ENCODE measurements at places on chromosomes 2 and 18.

DNA sequence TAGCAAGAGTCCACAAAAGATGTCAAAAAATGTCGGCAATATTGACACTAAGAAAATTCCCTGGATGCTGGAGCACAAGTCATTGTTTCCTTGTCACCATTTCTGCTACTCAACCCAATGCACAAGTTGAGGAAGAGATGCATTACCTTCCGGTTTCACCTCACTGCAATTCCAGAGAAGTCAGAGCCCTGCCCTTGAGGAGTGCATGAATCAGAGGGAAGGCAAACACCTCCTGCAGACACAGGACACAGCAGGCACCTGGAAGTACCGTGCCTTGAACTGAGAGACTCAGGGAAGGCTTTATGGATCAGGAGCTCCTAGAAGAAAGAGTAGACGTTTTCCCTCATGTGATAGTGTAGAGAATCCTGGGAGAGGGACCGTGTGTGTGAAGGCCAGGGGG, 62.7 kb upstream of the ARL4C start:
- DNase-seq: no peak

DNA sequence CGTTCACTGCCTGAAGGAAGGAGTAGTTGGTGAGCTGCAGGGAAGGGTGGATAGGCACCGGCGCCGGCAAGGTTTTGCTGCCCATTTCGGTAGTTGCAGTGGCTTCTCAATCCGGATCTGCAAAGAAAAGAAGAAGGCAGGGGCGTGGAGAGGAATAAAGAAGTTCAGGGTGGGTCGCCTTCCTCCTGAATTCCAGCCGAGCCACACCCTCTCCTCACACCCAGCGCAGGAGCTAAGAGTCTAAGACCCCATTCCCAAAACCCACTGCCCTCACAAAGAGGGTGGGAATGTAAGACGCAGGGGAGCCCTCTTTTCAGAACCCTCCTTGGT, 4.7 kb downstream of the OSR1 start:
- no peak for DNase-seq

DNA sequence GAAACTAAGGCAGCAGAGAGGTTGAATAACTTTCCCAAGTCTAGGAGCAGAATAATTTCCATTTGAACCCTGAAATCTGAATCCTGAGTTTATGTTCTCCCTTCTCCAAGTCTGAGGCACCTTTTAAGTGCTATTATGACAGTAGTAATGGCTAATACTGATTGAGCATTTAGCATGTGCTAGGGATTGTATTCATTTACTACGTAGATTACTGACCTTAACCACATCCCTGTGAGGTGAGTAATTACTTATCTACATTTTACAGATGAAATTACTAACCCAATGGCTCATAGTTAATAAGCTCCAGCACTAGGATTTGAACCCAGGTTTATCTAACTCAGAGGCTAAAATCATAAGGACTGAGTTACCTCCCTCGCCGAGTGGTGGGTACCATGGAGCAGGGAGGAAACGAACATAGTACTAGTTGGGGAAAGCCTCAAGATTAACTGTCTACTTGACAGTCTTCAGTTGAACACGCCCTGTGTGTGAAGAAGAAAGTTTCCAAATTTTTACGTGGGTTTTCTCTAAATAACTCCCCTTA, 93.0 kb downstream of the MAPRE2 start:
- DNase-seq: no peak

- peak; percentile 54 for DNase-seq
Measured at GRCh38 chr18:72107647-72108383, 436.3 kb downstream of the CBLN2 start.

DNA sequence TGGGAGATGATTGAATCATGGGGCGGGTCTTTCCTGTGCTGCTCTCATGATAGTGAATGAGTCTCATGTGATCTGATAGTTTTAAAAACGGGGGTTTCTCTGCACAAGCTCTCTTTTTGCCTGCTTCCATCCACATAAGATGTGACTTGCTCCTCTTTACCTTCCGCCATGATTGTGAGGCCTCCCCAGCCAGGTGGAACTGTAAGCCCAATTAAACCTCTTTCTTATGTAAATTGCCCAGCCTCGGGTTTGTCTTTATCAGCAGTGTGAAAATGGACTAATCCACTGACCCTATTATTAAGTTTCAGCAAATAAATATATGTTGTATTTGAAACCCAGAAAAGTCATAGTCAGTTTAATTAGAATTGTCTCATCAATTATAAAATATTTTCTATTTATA, 22.0 kb downstream of the IRS1 start:
- no peak for DNase-seq

- no peak for DNase-seq
Measured at GRCh38 chr2:238264072-238264460, 24.2 kb upstream of the HES6 start.

DNA sequence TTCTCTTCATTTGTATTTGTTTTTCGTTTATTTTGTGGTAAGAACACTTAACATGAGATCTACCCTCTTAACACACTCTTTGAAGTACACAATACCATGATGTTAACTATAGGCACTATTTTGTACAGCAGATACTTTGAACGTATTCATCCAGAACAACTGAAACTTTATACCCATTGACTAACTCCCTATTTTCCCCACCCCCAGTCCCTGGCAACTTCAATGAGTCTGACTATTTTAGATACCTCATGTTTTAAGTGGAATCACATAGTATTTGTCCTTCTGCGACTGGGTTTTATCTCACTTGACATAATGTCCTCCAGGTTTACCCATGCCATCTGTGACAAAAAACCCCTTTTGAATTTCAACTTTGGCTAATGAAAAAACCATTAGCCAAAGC, 356.3 kb upstream of the CDH20 start:
- no peak for DNase-seq

DNA sequence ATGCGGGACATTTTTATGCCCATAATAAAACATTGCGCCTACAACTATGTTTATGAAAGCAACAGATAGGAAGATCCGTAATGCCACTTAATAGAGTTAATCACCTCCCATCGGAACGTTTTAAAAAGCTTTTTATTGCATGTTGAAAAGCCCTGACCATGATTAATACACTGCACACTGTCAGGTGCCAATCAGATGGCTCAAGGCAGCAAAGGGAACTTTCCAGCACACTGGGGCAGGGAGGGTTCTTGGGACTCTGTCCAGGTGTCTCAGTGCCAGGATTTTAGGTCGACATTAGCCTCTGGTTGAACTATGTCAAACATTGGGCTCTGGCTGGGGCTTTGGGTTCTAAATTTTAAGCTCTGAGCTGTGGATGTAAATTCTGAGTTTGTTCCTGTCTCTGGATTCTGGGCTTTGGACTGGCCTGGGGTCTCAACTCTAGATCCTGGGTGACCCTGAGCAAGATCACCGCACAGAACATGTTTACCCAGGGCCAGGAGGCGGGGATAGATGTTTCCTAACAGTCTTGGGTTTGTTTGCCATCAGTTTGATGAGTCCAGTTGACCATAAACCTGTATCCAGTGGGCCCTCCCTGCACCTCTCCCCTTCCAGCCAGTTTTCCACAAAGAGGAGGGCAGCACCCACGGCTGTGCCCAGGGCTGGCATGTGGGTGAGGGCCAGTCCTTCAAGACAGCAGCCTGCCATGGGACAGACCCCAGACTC, 262.7 kb downstream of the ATAD2B start:
- DNase-seq: no peak

DNA sequence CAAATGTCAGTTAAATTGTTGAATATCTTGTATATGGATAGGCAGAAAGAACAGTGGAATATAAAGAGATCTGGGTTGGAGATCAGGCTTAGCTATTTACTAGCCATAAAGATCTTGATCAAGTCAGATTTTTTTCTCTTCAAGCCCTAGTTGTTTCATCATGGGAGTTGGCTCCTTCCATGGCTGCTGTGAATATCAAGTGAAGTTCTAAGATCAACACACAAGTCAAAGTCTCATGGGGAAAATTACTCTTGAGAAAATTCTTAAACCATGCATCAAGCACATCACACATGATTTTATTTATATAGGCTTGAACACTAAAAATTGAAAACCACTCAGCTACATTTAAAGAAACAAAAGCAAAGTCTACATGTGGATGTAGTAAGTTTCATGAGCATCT, 79.8 kb downstream of the C1D start:
- no peak for DNase-seq

- no peak for DNase-seq
Measured at GRCh38 chr2:135454608-135455007, 76.4 kb downstream of the ZRANB3 start.

- peak; percentile 50 for DNase-seq
Measured at GRCh38 chr2:231308631-231309428, 86.7 kb upstream of the B3GNT7 start.

GRCh38 chr2:126715111-126715510, 59.2 kb downstream of the GYPC start:
- DNase-seq: no peak

DNA sequence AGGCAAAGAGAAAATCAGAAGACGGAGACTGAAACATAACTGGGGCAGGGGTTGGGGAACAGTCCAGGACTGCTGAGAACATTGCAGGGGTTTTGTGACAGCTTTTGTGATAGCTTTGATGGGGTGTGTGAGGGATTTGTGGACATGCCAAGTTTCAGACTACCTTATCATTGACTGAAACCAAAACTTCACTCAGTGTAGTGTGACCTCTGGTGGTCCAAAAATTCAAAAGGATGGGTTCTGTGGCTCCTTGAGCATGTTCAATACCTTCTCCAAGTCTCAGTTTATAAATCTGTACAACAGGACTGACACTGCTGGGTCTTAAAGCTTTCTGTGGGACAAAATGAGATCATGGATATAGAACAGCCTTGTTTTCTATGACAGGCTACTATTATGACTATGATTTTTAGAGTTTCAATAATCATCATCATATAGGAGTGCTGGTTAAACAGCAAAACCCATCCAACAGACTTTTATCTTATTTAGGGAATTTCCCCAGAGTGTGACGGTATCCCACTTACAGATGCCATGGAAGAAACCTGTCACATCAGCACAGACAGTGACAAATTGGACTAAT, 259.2 kb upstream of the SLC14A2 start:
- no peak for DNase-seq

- DNase-seq: peak; percentile 45
Measured at GRCh38 chr2:45929674-45930395, 278.4 kb downstream of the PRKCE start.

DNA sequence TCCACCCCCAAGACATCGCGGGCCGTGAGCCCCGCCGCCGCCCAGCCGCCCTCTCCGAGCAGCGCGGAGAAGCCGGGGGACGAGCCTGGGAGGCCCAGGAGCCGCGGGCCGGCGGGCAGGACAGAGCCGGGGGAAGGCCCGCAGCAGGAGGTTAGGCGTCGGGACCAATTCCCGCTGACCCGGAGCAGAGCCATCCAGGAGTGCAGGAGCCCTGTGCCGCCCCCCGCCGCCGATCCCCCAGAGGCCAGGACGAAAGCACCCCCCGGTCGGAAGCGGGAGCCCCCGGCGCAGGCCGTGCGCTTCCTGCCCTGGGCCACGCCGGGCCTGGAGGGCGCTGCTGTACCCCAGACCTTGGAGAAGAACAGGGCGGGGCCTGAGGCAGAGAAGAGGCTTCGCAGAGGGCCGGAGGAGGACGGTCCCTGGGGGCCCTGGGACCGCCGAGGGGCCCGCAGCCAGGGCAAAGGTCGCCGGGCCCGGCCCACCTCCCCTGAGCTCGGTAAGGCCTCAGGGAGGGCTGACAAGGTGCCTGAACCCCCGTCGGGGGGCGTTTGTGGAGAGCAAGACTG, 14.2 kb downstream of the SPEG start:
- no peak for DNase-seq

DNA sequence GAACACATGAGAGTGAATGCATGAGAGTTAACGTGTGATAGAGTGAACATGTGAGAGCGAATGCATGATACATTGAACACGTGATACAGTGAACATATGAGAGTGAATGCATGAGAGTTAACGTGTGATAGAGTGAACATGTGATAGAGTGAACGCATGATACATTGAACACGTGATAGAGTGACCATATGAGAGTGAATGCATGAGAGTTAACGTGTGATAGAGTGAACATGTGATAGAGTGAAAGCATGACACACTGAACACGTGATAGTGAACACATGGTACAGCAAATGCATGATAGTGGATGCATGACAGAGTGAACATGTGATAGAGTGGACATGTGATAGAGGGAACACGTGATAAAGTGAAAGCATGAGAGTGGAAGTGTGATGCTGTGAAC, 517.9 kb downstream of the EIPR1 start:
- no peak for DNase-seq

GRCh38 chr2:233976690-233977294, 59.6 kb downstream of the TRPM8 start:
- DNase-seq: peak; percentile 74

GRCh38 chr2:154470376-154470775, 228.1 kb upstream of the KCNJ3 start:
- no peak for DNase-seq

- no peak for DNase-seq
Measured at GRCh38 chr18:79493211-79493800, 97.6 kb downstream of the NFATC1 start.

DNA sequence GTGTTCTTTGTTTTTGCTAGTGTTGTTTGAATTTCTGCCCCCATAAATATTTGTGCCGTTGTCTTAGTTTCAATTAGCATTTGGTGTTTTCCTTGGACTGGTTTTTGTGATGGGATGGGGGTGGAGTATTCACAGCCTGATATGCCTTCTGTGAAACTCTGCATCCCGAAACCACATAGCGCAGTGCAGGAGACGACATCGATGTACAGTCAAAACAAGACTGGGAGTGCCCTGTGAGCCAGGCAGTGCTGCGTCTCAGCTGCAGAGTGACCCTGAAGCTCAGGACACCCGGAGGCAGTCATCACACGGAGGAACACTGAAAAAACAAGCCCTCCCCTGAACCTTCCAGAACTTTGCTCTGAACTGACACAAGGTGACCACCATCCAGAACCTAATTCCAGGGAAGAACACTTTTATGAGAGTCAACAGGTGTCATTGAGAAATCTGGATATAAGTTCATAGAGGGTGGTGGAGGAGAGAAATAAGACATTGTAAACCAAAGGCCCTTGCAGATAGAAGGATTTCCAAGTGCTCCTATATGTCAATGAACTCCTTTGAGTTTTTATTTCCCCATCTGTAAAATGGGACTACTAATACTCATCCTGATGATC, 61.2 kb upstream of the CABLES1 start:
- DNase-seq: no peak

GRCh38 chr2:95031726-95032116, 6.2 kb downstream of the MAL start:
- DNase-seq: no peak

- DNase-seq: no peak
Measured at GRCh38 chr2:126679094-126679713, 23.2 kb downstream of the GYPC start.

GRCh38 chr2:217977840-217978535, 24.8 kb downstream of the TNS1 start:
- no peak for DNase-seq

GRCh38 chr2:215460682-215461382, 25.0 kb upstream of the FN1 start:
- no peak for DNase-seq

GRCh38 chr18:40687399-40687798, 1267.6 kb upstream of the PIK3C3 start:
- DNase-seq: no peak

GRCh38 chr2:166891727-166892126, 3.4 kb downstream of the XIRP2 start:
- no peak for DNase-seq

Data from Ammon's horn (tissue), 1 donor.